ENCODE measurements at places on chromosomes 3 and 15. TPM values are rescaled to one million over a fixed set of nuclear protein-coding genes. Genes with fewer than 3 reads are reported as not detected.

DNA sequence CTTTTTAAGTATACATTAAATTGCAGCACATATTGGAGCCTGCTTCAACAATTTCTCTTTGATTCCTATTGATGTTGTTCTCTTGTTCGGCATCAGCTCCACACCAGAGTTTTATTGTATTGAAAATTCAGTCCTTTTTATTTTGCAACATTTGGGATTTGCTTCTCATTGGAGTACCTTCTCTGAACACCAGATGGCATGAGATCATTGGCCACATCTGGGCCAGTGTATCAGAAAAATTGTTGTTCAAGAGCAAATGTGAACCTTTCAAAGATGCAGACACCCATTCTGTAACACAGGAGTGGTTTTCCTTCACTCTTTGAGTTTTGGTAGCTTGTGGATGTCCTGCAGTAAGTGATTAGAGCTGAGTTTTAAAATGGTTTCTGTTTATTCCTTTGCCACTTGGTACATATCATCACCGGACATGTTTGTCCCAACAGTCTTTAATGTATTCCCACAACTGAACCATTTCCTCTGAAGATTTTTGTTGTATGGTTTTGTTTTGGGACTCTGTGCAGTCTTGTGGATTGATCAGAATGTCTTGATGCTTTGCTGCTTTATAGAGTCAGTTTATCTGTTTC, 96.1 kb downstream of the MCTP2 start:
- H3K4me3 ChIP-seq: no peak overlapping the region
- H3K4me1 ChIP-seq: no peaks in the 10 kb centered on the region
- DNase-seq: no peak
- no peaks in the 10 kb centered on the region for H3K27me3 ChIP-seq
- no peak overlapping the region for H3K27ac ChIP-seq

DNA sequence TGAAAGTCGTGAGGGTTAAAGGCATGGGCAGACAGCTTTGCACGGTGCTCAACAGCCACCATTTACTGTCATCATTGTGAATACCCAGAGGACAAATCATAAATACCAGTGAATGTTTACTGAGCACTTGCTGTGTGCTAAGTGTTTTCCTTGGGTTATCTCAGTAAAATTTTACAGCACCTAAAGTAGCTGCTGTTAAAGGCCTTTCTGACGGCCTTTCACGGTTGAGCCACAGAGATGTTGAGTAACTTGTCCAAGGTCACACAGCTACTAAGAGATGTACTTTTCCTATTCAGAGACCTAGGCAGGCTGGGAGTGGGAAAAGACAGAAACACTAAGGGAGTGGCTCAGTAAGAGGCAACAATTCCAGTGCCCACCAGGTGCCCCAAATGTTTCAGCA, 393 bp upstream of the CPNE9 start:
- H3K4me1 ChIP-seq: no peaks in the 10 kb centered on the region
- no peak overlapping the region for H3K4me3 ChIP-seq
- H3K36me3 ChIP-seq: no peaks in the 10 kb centered on the region
- peaks cover 5% of the 10 kb centered on the region for H3K27me3 ChIP-seq

DNA sequence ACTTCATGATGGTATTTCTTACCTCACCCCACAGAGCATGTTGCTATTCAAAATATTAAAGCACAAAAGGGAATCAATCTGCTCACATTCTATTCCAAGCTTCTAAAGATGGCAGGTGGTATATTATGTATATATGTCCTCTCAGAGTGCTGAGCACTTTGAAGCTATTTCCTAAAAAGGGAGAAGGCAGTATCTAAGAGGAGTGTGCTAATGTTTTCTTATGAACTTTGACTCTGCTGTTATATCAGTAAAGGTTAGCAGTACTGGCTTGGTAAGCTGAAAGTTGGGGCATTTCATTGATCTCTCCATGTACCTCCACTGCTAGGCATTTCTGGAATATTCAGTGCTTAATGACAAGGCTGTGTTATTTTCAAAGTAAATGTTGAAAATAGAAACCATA, 43.4 kb downstream of the IL1RAP start:
- H3K36me3 ChIP-seq: no peaks in the 10 kb centered on the region
- no peak for DNase-seq
- H3K4me3 ChIP-seq: no peak overlapping the region
- H3K27ac ChIP-seq: no peak overlapping the region
- H3K4me1 ChIP-seq: no peaks in the 10 kb centered on the region

DNA sequence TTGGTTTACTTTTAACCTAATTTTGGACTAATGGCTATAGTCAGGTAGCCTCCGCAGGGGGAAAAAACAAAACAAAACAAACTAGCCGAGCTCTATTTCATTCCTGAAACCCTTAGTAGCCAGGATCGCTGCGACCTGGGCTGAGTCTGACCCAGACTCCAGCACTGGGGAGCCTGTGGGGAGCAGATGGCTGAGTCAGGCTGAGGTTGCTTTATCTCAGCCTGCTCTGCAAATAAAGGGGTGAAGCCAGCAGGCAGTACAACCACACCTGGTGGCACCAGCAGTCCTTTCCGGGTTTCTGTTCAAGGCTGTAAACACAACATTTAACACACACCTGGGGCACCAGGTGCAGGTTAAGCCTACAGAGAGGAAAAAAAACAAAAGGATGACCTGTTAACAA, 27.3 kb downstream of the ABHD2 start:
- no peaks in the 10 kb centered on the region for H3K27me3 ChIP-seq
- no peak overlapping the region for H3K4me3 ChIP-seq
- DNase-seq: no peak
- H3K27ac ChIP-seq: peak overlapping the region; percentile 15

- no peak for DNase-seq
- H3K4me3 ChIP-seq: no peak overlapping the region
- no peaks in the 10 kb centered on the region for H3K36me3 ChIP-seq
- no peaks in the 10 kb centered on the region for H3K4me1 ChIP-seq
Observed at GRCh38 chr15:90210593-90210992, 9.5 kb downstream of the SEMA4B start.

- H3K4me3 ChIP-seq: no peak overlapping the region
- no peaks in the 10 kb centered on the region for H3K4me1 ChIP-seq
- H3K36me3 ChIP-seq: no peaks in the 10 kb centered on the region
- H3K27me3 ChIP-seq: no peaks in the 10 kb centered on the region
- no peak overlapping the region for H3K27ac ChIP-seq
Observed at GRCh38 chr3:166837535-166837934, 542.6 kb downstream of the ZBBX start.

DNA sequence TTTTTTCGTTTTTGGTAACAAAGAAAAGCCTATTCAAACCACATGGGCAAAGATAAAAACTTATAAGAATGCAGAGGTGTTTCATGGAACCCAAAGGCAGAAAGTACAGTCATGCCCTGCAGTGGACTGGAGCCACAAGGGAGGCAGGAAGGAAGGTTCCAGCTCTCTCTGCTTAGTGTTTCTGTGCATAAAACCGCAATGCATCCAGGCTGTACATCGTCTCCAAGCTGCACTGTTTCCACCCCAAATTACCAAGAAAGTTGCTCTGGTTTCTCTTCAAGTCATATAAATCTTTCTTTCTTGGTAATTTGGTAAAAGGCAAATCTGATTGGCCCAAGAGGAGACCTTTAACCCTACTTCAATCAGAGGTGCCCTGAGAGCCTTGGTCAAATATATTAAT, 15.8 kb downstream of the TRAT1 start:
- H3K36me3 ChIP-seq: no peaks in the 10 kb centered on the region
- no peak overlapping the region for H3K4me3 ChIP-seq
- no peak for DNase-seq
- no peaks in the 10 kb centered on the region for H3K4me1 ChIP-seq
- no peaks in the 10 kb centered on the region for H3K27me3 ChIP-seq

DNA sequence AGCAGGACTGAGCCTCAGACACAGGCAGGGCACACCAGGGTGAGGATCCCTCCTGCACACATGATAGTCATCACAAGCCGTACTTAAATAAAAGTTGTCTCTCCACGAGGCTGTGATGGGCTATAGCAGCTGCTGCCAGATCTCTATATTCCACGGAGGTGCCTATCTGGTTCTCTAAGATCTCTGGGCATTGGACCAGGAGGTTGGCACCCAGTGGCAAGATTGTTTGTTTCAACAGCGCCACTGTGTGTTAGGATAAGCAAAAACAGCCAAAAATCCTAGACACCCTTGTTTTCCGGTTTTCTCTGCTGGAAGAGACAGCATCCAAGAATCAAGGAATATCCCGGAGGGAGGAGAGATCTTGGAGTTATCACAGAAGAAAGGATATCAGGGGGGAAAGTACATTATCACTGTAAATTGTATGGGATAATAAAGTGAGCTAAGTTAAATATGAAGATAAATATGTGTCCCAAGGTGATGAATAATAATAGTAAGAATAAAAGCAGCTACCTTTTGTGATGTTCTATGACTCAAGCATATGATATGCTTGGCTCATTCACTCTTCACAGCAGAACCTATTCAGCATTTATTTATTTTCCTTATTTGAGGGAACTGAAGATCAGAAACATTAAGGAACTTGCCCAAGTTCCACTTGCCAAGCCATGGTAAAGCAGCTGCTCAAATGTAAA, 90.6 kb upstream of the AKAP13 start:
- no peaks in the 10 kb centered on the region for H3K36me3 ChIP-seq
- no peak for DNase-seq
- no peak overlapping the region for H3K4me3 ChIP-seq
- H3K27me3 ChIP-seq: no peaks in the 10 kb centered on the region
- no peaks in the 10 kb centered on the region for H3K4me1 ChIP-seq

GRCh38 chr3:46112296-46112695, 85.0 kb upstream of the XCR1 start:
- H3K4me1 ChIP-seq: no peaks in the 10 kb centered on the region
- no peaks in the 10 kb centered on the region for H3K36me3 ChIP-seq
- H3K27me3 ChIP-seq: no peaks in the 10 kb centered on the region
- H3K4me3 ChIP-seq: no peak overlapping the region

- no peak for DNase-seq
- H3K27me3 ChIP-seq: no peaks in the 10 kb centered on the region
- no peaks in the 10 kb centered on the region for H3K36me3 ChIP-seq
Observed at GRCh38 chr3:115699706-115700105, 76.4 kb downstream of the GAP43 start.

DNA sequence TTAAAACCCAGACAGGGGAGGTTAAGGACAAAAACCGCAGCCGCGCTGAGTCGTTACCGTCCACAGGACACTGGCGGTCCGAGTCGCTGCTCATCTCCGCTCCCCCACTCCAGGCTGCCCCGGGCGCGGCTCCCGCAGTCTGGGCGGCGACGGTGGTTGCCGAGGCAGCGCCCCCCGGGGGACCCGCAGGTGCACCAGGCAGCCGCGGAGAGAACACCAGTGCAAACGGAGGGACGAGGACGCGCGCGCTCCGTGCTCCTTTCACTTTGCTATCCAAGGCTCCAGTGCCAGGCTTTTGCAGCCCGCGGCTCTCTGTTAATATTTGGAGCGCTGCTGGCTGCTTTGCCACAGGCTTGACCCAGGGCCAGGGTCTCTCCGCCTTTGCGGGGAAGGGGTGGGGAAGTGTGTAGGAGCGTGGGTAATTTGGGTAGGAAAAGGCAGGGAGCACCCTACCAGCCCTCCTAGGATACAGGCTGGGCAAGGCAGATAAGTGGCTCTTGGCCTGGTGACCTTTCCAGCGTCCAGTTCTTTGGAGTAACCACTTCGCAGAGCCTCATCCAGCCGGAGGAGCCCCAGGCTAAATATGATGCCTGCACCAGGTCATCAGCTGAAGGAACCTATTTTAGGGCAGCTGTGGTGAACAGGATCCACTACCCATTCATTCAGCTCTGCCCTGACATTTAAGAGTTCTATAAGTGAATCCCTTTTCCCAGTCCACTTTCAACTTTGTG, at the start of gene GADL1:
GADL1 (minus strand) TSS at position 141 of the 731 bp plus-strand sequence; CDS start at position 94, 47 bp downstream.
- no peak for DNase-seq
- H3K36me3 ChIP-seq: no peaks in the 10 kb centered on the region
- peak within 1 kb of the TSS; percentile 53 for H3K4me3 ChIP-seq
- H3K27me3 ChIP-seq: no peaks in the 10 kb centered on the region

- no peak overlapping the region for H3K4me3 ChIP-seq
- peak overlapping the region; percentile 65 for H3K27ac ChIP-seq
- peak; percentile 37 for DNase-seq
- no peaks in the 10 kb centered on the region for H3K27me3 ChIP-seq
- peaks cover 5% of the 10 kb centered on the region for H3K4me1 ChIP-seq
Observed at GRCh38 chr3:146166415-146166821, 5.4 kb upstream of the PLOD2 start.

- no peaks in the 10 kb centered on the region for H3K36me3 ChIP-seq
- H3K4me1 ChIP-seq: no peaks in the 10 kb centered on the region
- H3K27me3 ChIP-seq: no peaks in the 10 kb centered on the region
- no peak overlapping the region for H3K4me3 ChIP-seq
Observed at GRCh38 chr3:60167186-60167585, 1084.1 kb downstream of the FHIT start.

DNA sequence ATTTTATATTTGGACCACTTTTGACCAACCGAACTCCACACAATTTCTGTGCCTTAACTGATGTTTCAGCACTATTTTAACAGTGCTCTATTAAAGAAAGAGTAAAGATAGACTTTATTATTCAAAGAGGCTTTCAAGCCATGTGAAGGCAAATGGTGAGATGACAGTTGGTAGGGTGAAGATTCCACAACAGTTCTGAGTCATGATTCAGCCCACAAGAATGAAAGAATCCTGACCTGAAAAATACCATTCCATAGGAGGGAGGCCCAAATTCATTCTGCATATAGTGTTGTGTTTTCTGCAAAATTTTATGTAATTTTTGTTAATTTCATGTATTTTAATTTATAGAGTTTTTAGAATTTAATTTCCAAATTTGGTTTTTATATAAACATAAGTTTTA, 135.6 kb upstream of the STAC start:
- DNase-seq: no peak
- H3K27me3 ChIP-seq: no peaks in the 10 kb centered on the region
- H3K27ac ChIP-seq: no peak overlapping the region
- H3K4me1 ChIP-seq: no peaks in the 10 kb centered on the region

The B4GALT4 gene
- 35.0 TPM for total RNA-seq

The ALDH1L1 gene
- total RNA-seq: 27.3 TPM

The ITPKA gene
- total RNA-seq: not detected

The LRRK1 gene
- 18.2 TPM for total RNA-seq

The HTR3E gene
- total RNA-seq: not detected

The ARRDC4 gene
- 20.0 TPM for total RNA-seq

The ADGRG7 gene
- 0.70 TPM for total RNA-seq

The TBL1XR1 gene
- total RNA-seq: 70.3 TPM

The REC114 gene
- total RNA-seq: not detected

All from uterus (tissue), 4 donors.